ENCODE measurements at places on chromosomes 3 and 15.

- no peak for DNase-seq
Observed at GRCh38 chr3:99925584-99926230, 108.0 kb downstream of the CMSS1 start.

- no peak for DNase-seq
Observed at GRCh38 chr15:74983725-74984231, 11.6 kb upstream of the SCAMP5 start.

DNA sequence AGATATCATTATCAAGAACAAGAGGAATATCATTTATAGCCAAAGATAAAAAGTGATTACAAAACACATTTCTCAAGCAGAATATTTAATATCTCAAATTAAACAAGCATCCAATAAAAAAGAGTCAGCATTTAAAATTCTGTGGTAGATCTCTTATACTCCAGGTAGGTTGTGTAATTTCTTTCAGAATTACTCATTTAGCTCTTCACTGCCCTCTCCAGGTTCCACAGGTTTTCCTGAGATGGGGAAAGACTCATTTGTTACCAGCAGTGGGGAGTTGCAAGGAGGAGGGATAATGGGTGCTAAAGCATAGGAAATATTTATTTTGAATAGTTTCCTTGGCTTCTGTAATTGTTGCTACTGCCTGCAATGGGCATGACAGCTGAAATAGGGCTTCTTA, 83.1 kb upstream of the RASGRP1 start:
- no peak for DNase-seq

- DNase-seq: no peak
Observed at GRCh38 chr3:10956986-10957385, 35.6 kb upstream of the SLC6A1 start.

- no peak for DNase-seq
Observed at GRCh38 chr15:101672298-101672697, 20.1 kb upstream of the TM2D3 start.
